Astrocyte of the spinal cord (primary cell): ENCODE measurements at places on chromosomes 7 and 10.

DNA sequence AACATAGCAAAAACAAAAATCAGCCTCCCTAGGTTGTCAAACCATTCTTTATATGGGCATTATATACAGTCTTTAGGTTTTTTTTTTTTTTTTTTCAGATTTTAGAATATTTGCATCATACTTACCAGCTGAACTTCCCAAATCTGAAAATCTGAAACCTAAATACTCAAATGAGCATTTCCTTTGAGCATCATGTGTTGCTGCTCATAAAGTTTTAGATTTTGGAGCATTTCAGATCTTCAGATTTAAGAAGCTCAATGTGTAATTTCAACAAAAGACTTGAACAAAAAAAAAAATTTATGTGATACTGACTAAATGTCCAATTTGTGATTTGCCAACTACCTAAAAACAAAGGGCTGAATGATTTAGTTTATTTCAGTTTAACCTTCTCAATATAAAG is 13.6 kb downstream of the FAM3C start:
- no peak for DNase-seq

DNA sequence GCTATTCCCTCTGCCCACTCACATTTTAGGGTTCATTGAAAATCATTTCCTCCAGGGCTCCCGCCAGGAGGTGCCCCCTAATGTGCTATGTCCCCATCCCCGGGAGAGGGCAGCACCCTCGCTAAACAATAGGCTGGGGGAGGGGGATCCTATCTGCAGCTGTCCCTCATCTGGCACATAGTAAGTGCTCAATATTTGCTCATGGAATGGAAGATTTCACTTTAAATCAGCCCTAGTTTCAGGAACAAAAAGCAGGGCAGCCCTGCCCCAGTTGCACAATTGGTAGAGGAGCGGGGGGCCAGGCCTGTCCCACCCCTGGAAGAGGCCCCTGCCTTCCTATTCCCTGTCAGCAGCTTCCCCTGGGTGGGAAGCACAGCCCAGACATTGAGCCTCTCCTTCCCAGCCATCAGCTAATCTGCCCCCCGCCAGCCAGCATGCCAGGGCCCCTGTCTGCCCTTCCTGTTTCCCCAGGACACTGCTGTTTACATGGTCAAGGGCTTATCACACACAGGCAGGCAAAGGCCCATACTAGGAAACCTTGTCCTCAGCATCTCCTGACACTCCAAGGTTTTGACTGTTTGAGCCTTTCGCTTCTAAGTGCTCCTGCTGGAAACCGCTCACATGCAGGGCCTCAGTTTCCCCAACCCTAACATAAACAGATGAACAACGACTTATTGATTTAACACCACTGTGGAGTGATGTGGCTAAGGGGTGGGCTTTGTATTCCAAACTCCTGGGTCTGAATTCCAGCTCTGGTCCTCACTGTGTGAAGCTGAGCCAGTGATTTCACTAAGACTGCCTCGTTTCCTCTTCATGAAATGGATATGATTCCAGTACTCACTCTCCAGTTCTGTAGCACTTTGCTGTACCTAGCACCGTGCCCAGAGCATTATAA is 130.7 kb upstream of the ZMIZ1 start:
- DNase-seq, result no peak

DNA sequence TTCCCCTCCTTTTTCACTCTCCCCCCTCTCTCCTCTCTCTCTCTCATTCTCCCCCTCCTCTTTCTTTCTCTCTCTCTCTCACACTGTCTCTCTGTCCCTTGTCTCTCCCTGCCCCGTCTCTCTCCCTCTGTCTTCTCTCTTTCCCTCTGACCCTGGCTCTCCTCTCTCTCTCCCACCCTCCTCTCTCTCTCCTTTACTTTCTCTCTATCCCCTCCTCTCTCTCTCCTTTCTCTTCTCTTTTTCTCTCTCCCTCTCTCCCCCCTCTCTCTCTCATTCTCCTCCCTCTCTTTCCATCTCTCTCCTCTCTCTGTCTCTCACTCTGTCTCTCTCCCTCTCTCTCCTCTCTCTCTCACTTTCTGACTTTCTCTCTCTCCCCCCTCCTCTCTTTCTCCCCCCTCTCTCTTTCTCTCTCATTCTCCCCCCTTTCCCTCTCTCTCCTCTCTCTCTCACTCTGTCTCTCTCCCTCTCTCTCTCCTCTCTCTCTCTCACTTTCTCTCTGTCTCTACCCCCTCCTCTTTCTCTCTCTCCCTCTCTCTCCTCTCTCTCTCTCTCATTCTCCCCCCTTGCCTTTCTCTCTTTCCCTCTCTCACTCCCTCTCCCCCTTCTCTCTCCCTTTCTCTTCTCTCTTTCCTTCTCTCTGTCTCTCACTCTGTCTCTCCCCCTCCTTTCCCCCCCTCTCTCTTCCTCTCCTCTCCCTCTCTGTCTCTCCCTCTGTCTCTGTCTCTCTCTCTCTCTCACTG is 18.9 kb upstream of the VPS37D start:
- DNase-seq, result no peak

DNA sequence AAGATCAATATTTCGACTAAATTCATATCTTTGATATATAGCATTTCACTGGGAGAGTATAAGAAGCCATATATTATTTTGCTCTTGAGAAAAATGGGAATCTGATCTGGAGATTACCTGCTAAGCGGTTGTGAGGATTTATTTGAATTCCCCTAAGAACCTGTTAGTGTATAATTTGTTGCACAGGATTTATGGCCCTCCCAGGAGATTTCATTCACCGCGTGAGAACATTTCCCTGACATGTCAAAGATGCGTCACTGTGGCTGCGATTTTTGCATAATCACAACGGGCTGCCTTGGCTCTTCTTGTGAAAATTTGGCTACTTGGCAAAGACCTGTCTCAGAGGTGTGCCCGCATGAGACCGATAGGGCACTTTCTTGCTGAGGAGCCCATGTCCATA is 184.7 kb upstream of the PFKP start:
- no peak for DNase-seq

- DNase-seq, result no peak
Measured at GRCh38 chr7:142690554-142691182, 58.6 kb upstream of the PRSS1 start.

GRCh38 chr10:67553254-67553653 is 142.7 kb downstream of the CTNNA3 start:
- DNase-seq, result no peak

DNA sequence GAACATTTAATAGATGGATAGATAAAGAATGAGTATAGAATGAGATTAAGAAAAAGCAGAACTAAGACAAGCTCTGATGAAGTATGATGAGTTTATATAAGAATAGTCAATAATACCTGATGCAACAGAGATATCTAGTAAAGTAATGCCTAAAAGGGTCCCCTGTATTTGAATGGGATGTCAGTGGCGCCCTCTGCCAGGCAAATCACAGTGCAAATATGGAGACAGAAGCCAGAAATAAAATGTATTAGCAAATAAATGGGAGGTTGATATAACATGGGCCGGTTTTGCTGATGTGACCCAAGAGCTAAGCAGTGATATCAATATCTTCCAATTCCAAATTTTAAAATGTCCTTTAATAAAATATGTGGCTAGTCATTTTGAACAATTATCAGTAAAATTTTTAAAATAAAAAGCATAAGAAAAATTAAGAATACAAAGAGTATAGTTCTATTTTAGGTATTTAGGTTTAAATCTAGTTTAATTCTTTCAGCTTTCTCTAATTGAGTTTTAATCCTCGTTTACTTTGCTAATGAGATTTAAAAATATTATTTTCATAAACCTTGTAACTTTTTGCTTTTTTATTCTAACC is 62.6 kb downstream of the ADK start:
- DNase-seq, result peak; percentile 63

DNA sequence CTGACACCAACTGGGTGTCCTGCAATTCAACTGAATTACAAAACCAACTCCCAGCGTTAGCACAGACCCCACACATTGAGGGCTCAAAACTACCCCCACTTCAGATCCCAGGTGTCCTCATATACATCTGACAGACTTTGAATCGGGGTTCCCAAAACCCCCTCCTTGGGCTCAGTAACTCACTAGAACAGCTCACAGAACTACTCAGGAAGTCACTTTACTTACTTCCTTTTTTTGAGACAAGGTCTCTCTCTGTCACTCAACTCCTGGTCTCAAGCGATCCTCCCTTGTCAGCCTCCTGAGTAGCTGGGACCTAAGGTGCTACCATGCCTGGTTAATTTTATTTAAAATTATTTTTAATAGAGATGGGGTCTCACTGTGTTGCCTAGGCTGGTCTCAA is 456.0 kb downstream of the SDK1 start:
- DNase-seq, result no peak

DNA sequence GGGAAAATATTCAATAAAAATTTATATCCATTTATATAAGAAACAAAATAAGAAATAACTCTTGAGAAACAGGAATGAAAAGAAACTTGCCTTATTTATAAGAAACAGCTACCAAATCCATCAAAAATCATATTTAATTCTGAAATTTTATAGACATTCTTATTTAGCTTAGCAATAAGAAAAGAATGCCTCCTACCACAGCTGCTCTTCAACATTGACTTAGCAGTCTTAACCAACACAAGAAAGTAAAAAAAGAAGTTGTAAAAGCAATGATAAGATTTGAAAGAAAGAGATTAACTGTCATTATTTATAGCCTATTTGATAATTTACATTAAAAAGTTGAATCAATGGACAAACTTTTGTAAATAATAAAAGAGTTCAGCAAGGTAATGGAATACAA is 212.8 kb downstream of the ZNF365 start:
- no peak for DNase-seq

DNA sequence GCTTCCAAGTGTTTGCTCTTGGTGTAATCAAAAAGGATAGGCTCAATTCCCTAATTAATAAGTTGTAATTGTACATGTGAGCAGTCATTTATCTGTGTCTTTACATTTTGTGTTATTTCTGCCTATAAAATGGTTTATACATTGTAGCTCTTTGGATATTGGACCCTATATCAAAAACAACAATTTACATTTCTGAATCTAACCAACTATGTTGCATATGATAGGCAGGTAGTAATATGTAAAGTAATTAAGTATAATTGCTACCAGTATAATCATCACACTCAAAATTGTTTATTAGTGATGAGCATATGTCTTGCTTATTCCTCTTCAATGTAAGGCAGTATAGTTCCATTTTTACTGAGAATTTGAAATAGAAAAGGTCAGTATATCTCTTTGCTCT is 13.8 kb downstream of the AKR1C1 start:
- DNase-seq, result no peak

GRCh38 chr7:43879477-43879876 is 10.2 kb upstream of the MRPS24 start:
- peak; percentile 85 for DNase-seq

DNA sequence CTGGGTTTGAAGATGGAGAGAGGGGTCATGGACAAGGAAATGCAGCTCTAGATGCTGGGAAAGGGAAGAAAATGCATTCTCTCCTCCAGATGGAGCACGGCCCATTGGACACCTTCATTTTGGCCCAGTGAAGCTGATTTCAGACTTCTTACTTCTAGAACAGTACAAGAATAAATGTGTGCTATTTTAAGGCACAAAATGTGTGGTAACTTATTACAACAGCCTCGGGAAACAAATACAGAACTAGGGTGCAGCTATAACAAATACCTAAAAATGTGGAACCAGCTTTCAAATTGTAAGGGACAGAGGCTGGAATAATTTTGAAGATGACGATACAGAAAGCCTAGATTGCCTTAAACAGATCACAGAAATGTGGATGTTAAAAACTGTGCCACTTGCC is 54.1 kb downstream of the CYTH3 start:
- DNase-seq, result no peak

- DNase-seq, result no peak
Measured at GRCh38 chr10:24009736-24010135, 199.2 kb upstream of the KIAA1217 start.

GRCh38 chr10:1579141-1579491 is 158.2 kb downstream of the ADARB2 start:
- no peak for DNase-seq
